ENCODE measurements at places on chromosomes 1 and 21.

DNA sequence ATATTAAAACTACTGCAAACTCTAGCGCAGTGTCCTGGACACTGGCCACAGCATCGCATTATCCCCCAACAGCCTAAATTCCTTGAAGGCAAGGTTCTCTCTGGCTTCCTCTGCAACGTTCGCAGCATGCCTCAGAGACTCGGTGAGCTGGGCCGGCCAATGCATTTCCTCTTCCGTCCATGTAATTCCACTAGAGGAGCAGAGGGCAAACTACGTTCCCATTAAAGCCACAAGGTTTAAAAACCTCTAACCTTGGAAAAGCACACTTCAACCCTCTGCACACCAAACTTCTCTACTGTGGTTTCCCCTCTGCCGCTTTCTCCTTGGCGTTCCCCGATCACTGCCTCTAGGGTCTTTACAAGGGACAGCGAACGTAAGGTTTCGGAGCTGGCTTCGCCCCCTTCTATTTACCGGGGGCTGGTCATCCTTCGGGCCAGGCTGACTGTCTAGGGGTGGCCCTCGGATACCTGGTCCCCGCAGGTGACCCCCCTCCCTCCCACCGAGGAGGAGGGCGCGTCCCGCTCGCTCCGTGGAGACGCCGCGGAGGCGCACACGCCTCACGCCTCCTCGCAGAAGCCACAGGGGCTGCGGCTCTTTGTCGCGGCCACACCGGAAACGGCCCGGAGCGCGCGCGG, 456 bp upstream of the SMYD2 start:
- no peak for DNase-seq

DNA sequence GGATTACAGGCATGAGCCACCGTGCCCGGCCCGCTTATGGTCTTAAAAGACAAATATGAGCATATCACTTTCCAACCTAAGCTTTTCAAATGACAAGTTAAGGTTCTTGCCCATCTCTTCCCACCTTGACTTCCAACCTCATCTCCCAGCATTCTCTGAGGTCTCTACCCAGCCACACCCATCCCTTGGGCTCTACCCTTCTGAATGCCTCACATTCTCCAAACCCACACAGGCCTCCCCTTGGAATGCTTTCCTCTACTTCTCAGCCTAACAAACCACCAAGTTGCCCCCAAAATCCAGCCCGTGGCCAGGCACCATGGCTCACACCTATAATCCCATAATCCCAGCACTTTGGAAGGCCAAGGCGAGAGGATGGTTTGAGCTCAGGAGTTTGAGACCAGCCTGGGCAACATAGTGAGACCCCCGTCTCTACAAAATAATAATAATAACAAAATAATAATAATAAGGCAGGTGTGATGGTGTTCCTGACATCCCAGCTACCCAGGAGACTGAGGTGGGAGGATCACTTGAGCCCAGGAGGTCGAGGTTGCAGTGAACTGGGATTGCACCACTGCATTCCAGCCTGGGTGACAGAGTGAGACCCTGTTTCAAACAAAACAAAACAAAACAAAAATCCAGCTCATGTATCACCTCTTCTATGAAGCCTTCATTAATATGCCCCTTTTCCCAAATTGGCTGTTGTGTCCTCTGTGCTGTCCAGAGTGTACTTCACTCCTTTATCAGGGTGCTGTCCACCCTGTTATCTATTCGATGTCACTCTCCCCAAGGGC, 11.2 kb downstream of the DCST2 start:
- DNase-seq = no peak

GRCh38 chr1:111489604-111490003, 13.8 kb downstream of the ADORA3 start:
- no peak for DNase-seq

GRCh38 chr1:156862997-156863599, 2.4 kb downstream of the NTRK1 start:
- no peak for DNase-seq

DNA sequence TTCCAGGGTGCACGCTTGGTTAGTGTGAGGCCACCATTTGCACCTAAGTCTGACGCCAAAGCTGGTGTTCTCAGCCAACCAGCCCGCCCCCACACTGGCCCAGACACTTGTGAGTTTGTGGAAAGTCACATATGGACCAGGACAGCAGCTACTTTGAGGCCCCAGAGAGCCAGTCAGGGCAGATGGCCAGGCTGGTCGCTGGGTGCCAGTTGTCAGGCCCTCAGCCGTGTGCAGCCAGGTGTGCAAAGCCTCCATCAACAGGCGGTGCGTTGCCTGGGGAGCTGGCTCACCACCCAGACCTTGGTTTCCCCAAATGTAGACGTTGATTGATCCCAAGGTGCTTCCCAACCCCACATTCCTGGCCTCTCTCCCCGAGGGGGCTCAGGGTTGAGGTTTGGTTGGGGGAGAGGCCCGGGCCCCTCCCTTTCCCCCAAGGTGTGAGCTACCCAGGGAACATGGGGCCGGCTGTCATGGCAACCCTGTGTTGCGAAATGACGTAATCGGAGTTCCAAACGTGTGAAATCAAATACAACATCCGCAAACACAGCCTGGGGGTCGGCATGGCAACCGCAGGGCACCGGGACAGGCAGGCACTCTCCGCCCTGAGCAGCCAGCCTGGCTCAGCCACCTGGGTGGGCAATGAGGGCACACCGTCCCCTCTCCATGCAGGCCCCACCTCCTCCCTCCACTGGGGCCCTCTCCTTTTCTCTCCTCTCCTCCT, 42.2 kb upstream of the WNT4 start:
- DNase-seq = no peak

- peak; percentile 32 for DNase-seq
Observed at GRCh38 chr1:193270996-193271395, 84.6 kb upstream of the B3GALT2 start.

- DNase-seq = no peak
Observed at GRCh38 chr1:82597649-82598048, 796.9 kb downstream of the ADGRL2 start.

DNA sequence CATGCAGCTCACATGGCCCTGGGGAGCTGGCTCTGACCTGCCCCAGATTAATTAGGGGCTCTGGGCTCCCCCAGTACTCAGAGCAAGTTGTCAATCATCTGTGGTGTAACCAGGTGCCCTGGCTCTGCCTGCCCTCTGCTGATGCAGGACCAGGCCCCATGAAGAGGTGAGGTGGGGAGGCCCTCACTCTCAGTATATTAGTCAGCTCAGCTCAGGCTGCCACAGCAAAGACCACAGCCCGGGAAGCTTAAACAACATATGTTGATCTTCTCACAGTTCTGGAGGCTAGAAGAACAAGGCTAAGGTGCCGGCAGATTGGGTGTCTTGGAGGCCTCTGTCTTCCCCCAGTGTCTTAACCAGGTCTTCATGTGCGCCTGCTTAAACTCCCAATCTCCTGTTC, 66.5 kb downstream of the FCRL5 start:
- no peak for DNase-seq

DNA sequence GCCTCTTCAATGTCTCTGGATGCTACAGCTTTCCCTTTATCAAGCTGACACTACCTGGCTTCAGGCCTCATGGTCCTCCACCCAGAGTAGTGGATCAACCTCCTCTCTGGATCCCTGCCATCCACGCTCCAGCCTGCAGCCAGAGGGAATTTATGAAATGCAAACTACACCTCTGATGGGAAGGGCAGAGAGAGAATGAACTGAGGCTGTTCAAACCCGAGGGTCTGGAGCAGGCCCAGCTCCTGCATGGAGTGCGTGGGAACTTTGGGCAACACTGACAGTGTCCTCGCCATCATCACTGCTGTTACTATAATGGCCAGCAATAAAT, 157.8 kb downstream of the TRABD2B start:
- DNase-seq = no peak

DNA sequence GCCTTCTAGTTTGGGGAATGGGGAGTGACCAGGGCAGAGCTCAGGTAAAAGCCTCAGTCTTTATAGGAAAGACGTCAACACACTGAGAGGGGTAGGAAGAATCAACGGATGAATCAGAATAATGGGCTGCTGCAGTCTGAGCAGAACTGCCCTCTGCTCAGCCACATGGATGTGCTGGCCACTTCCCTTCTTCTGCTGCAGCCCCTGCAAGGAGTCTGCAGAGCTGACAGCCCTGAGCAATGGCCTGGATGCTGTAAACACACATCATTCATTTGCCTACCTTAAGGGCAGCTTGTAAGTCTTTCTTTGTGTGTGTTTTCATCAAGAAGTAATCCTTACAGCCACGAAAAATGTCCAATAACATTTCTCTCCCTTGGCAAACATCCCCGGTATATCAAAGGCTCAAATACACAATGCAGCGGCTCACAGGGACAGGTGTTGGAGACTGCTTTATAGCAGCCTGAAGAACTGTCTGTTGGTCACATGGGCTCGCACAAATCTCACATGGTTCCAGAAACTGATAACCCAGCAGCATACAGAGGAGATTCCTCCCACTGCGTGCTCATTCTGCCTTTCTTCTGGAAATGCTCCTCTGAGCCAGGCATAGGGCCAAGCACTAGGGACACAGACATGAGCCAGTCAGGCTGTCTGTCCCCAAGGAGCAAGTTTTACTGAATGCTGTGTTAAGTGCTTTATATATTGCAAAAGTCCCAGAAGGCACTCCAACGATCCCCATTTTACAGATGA, 110.1 kb downstream of the HMGB4 start:
- no peak for DNase-seq

- no peak for DNase-seq
Observed at GRCh38 chr1:51973587-51974474, 16.7 kb downstream of the RAB3B start.

DNA sequence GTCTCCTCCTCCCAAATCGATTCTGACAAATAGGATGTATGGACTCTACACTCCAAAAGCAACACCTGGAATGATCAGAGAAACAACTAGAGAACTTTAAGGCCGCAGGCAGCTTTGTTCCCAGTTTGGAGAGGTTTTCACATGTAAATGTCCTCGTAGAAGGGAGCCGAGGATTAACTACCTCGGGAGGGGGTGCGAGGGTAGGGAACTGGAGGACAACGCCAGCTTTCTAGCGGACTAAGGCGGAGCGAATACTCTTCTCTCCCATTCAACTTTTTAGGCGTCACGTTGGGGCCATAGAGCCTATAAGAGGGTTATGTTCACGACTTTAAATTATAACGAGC, 1.2 kb downstream of the SCAF4 start:
- DNase-seq = no peak

- DNase-seq = no peak
Observed at GRCh38 chr1:40984066-40984465, 4.6 kb downstream of the CTPS1 start.

- no peak for DNase-seq
Observed at GRCh38 chr1:68291688-68292384, 59.5 kb upstream of the WLS start.

DNA sequence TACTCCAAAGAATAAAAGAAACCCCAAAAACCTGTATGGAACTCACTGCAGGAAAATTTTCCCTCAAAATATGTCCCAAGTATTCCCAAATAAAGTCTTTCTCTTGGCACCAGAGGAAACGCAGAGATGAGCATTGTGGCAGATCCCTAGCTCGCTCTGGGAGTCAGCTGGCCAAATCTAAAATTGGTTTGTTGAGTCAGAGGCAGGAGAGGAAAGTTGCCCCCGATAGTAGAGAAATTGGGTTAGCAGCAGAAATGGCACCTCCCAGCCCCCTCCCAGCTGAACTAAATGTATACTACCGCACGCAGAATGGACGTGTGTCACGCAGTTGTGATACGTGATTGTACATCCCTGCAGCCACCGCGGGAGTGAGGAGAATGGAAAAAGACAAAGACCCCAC, 39.9 kb upstream of the TARBP1 start:
- no peak for DNase-seq

GRCh38 chr1:3775490-3776230, 3.1 kb downstream of the SMIM1 start:
- DNase-seq = no peak

- DNase-seq = no peak
Observed at GRCh38 chr1:37752583-37753471, 12.1 kb downstream of the EPHA10 start.

DNA sequence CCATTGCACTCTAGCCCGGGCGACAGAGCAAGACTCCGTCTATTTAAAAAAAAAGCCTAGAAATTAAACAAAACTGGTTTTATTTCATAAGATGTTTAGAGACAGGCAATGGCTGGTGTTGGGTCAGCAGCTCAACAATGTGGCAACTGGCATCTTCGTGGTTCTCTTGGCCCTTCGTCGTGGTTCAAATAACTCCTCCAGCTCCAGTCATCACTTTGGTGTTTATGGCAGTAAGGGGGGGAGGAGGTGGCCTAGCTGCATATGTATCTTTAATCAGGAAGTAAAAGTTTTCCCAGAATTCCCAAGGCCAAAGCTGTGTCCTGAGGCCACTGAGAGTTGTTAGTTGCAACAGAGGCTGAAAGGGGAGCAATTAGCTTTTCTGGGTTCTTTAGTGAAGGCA, 13.0 kb upstream of the LTN1 start:
- no peak for DNase-seq

DNA sequence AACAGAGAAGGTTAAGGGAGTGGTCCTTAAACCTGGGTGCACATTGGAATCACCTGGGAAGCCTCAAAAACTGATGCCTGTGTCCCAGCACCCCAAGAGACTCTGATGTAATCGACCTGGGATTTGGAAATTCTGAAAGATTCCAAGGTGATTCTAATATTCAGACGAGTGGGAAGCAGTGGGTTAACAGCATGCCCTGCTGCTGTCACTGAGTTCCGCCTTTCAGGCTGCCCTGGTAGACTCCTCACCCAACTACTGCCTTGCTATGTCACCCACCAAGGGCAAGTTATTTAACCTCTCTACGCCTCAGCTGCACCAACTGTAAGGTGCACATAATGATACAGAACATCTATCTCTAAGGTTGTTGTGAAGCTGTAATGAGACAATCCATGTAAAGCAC, 59.2 kb downstream of the CD34 start:
- no peak for DNase-seq

DNA sequence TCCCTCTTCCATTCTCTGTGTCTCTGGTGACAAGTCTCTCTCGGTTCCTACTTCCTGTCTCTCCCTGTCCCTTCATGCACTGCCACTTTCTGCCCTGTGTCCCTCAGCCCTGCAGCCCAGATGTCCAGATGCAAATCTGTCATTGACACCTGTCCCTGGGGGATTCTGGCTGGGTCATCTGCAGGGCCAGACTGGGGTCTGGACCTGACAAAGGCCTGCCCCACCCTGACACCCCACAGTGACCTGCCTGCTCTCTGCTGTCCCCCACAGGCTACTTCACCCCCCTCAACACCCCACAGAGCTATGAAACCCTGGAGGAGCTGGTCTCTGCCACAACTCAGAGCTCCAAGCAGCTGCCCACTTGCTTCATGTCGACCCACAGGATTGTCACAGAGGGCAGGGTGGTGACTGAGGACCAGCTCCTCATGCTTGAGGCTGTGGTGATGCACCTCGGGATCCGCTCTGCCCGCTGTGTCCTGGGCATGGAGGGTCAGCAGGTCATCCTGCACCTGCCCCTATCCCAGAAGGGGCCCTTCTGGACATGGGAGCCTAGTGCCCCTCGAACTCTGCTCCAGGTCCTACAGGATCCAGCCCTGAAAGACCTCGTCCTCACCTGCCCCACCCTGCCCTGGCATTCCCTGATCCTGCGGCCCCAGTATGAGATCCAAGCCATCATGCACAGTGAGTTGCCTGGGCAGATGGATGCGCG, 7.2 kb downstream of the THEMIS2 start:
- no peak for DNase-seq

GRCh38 chr1:25786887-25787759, 12.9 kb upstream of the SELENON start:
- DNase-seq = no peak

- DNase-seq = no peak
Observed at GRCh38 chr1:200027264-200027823, at the start of gene NR5A2. Gene NR5A2 (plus strand): TSS chr1:200027710. CDS start chr1:200027848, 138 bp downstream.

GRCh38 chr21:26177187-26177586, 6.6 kb upstream of the APP start:
- no peak for DNase-seq

GRCh38 chr1:226582966-226583365, 34.4 kb downstream of the STUM start:
- no peak for DNase-seq

- DNase-seq = no peak
Observed at GRCh38 chr21:44345495-44345894, 6.3 kb upstream of the CFAP410 start.

All from AG09309 (cell line).